ENCODE measurements at places on chromosomes 12 and 14.

- DNase-seq: peak; percentile 44
These were observed 95.1 kb downstream of the NT5DC3 start for GRCh38 chr12:103745962-103746361.

GRCh38 chr14:100982762-100983161 is 79.2 kb upstream of the RTL1 start:
- no peak for DNase-seq

DNA sequence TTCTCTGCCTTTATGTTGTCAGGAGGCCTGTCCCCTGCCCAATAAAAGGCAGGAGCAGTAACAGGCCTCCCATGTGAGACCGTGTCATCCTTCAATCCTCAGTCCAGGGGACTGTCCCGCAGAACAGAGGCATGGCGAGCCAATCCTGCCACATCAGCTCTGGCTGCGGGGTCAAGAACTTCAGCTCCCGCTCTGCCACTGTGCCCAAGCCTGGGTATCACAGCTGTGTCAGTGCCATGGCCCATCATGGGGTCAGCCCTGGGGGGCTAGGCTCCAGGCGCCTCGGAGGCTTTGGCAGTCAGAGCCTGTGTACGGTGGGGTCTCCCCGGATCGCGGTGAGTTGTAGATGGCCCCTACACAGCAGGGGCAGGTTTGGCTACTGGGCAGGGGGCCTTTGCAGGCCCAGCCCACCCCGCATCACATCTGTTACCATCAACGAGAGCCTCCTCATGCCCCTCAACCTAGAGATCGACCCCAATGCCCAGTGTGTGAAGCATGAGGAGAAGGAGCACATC is 19.9 kb upstream of the KRT83 start:
- DNase-seq: no peak

DNA sequence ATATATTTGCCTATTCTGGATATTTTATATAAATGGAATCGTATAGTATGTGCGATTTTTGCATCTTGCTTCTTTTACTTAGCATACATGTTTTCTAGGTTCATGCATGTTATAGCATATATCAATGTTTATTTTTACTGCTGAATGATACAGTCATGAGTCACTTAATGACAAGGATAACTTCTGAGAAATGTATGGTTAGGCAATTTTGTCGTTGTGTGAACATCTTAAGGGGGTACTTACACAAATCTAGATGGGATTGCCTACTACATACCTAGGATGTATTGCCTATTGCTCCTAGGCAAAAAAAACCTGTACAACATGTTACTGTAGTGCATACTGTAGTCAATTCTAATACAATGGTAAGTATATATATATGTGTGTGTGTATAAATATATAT is 8.8 kb downstream of the USP15 start:
- peak; percentile 11 for DNase-seq

GRCh38 chr14:50225067-50225973 is 6.1 kb downstream of the SOS2 start:
- no peak for DNase-seq

GRCh38 chr14:100296106-100296651 is 10.1 kb downstream of the SLC25A29 start:
- DNase-seq: no peak

DNA sequence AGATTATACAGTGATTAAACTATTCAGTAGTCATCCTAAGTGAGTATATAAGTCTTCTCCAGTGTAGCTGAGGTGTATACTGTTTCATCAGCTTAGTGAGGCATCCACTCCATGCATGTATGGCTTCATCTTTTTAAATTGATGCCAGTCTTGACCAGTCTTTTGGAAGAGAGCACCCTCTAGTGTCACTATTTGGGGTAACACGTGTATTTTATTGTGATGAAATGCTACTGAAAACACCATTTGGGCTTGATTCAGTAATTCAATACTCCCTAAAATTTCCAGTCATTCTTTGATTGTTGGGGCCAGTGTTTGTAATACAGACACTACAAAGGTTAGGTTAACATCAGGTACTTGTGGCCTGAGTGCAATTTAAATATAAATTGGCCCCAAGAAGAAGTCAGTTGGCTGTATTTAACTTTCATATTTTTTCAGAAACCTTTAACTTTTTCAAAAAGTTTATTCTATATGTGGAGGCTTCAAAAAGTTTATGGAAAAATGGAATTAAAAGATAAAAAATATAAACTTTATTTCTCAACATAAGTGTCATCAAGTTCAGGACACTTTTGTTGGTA is 35.3 kb downstream of the MIPOL1 start:
- peak; percentile 63 for DNase-seq

- DNase-seq: no peak
These were observed 30.1 kb downstream of the E2F7 start for GRCh38 chr12:77035226-77035625.

GRCh38 chr14:69490219-69490918 is 5.8 kb downstream of the PLEKHD1 start:
- DNase-seq: no peak

DNA sequence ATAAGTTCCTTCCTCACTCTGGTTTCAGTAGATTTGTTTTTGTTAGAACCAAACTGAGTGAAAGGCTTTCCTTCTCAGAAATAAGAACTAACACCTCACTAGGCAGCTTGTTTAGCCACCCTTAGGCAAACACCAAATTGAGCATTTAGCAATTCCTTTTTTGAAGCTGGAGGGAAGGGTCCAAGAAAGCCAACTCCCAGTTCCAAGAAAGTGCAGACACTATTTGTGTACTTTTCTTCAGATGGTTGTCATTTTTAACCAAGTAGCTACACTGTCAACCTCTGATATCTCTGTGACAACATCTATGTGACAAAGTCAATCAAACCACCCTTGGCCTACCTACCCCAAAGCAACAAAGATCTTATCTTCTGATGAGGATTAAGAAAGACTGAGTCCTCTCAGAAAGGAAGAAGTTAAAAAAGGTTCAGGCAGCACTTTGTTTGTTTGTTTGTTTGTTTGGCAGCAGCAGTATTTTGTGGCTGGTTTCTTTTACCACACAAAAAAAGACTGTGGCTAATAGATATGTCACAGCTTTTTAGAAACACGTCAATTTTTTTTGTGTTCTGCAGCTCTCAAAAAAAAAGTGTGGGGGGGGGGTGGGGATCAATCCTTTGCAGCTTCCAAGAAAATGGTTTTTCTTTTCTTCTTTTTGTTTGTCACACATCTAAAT is 203.8 kb downstream of the CRADD start:
- no peak for DNase-seq

DNA sequence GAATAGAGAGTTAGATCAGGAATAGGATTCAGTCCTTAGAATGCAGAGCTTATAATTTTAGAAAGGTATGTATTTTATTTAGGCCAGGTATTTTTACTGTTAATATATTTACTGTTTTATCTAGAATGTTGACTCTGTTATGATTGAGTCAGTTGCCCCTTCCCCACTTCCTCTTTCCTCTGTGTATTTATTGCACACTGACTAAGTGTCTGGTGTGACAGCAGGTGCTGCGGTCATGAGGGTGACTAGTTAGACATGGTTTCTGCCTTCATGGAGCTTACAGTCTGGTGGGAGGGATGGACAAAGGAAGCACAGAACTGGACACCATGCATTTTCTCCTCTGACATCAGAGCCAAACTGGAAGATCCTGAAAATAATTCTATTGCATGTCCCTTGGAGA is 159.8 kb downstream of the CACNA1C start:
- DNase-seq: no peak

- DNase-seq: no peak
These were observed 68.0 kb upstream of the FAR2 start for GRCh38 chr12:29081101-29081500.

Data from A549 (cell line).